ENCODE measurements at places on chromosomes 13 and 19. TPM values are rescaled to one million over a fixed set of nuclear protein-coding genes. Genes with fewer than 3 reads are reported as not detected.

DNA sequence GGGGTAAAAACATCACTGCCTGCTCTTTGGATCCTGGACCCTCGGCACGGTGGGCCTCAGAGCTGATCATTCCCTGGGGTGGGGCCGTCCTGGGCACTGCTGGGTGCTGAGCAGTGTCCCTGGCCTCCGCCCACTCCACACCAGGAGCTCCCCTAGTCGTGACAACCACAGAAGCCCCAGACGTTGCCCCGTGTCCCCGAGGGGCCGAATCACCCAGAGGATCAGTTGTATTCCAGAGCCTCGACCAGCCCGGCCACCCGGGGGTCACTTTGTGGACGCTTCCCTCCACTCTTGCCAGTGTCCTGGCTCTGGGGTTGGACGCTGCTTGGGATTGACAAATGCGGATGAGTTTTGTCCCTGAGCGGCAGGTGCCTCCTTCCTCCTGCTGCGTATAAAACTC lies 10.2 kb downstream of the C2CD4C start:
- DNase-seq: no peak

GRCh38 chr13:27381601-27382000 lies 42.8 kb upstream of the GTF3A start:
- no peak for DNase-seq

- no peak for DNase-seq
These were observed 337.6 kb downstream of the SLITRK6 start for GRCh38 chr13:85461621-85462020.

- DNase-seq: peak; percentile 62
These were observed 4.9 kb downstream of the ZAR1L start for GRCh38 chr13:32310134-32310706.

GRCh38 chr13:27921421-27921960 lies 1.7 kb downstream of the PDX1 start:
- no peak for DNase-seq

DNA sequence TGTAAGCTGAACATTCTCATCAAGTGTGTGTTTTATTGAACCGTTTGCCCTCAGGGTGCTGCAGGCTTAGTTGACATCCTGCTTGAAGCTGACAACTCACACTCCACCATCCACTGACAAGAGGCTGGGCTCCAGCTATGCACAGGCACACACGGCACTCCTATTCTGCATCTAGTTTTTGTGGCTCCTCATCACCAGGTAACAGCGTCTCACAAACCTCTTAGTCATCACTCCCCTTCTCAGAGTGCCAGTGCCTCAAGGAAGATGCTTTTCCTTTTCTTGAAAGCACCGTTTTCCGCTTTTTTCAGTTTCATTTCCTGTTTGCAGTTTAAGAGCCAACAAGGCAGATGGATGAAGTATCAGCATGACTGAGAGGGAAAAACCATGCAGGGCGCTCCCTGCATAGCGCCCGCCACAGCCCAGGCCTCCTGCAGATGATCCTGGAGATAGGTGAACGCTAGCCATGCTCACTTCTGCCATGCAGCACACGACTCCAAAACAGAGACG lies 491.2 kb downstream of the COG6 start:
- no peak for DNase-seq

DNA sequence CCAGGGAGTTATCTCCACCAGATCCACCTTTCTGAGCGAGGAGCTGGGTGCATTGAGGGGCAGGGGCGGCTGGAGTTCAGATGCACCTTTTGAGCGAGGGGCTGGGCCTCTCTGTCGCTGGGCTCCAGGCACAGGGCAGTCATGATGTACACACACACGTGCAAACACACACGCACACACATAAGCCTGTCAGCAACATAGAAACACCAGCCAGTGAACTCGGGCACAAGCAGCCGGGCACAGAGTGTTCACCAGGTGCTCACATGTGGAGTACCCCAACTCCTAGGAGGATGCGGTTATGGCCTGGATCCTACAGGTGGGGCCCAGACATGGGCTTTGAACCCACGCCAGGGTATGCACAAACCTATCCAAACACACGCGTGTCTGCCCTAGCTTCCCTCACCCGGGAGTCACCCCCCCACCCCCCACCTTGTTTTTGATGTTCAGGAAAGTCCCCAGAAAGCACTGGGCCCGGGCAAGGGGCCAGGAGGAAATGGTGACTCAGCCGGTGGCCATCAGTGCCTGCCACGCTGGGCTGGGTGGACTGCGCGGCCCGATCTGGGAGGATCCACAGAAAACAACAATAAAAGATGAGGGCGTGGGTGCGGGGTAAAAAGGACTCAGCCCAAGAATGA lies 13.3 kb downstream of the ARRDC2 start:
- DNase-seq: peak; percentile 79

The ZNF829 gene
- 5.5 TPM for total RNA-seq

The IGFL1 gene
- total RNA-seq: not detected
